ENCODE measurements at places on chromosomes 1 and 21.

DNA sequence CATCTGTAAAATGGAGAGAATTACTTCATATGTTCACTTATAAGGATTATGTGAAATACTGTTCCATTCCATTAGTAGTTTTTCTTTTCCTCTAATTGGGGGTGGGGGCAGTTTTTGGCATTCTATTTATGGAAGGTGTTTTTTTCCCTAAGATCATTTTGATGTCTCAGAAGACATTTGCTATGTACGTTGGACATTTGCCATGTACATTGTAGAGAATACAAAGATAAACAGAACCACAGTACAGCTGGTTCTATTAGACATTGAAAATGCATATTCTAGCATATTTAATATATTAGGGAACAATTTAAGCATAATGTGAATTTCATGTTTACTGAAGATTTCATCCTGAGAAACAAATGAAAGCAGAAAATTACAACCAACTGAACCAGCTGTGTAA is 98.5 kb downstream of the PTBP2 start:
- no peak for DNase-seq

- no peak for DNase-seq
Observed at GRCh38 chr1:7159116-7159781, 374.0 kb downstream of the CAMTA1 start.

- no peak for DNase-seq
Observed at GRCh38 chr1:185487936-185488335, 170.9 kb upstream of the IVNS1ABP start.

DNA sequence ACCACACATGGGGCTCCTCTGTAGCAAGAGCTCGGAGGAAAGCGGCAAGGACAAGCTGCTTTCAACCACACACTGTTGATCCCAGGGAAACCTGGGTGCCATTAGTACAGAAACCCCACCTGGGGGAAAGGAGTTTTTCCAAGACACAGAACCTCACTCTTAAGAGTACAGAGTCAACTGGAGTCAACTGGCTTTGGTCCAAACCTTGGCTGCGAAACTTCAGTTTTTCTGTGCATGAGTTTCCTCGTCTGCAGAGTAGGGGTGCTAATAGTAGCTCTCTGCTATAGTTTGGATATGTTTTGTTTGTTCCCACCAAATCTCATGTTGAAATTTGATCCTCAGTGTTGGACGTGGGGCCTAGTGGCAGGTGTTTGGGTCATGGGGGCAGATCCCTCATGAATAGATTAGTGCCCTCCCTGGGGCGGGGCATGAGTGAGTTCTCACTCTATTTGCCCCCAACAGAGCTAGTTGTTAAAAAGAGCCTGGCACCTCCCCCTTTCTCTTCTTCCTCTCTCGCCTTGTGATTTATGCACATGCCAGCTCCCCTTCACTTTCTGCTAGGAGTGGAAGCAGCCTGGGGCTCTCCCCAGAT is 161.1 kb downstream of the PIGK start:
- DNase-seq = no peak

DNA sequence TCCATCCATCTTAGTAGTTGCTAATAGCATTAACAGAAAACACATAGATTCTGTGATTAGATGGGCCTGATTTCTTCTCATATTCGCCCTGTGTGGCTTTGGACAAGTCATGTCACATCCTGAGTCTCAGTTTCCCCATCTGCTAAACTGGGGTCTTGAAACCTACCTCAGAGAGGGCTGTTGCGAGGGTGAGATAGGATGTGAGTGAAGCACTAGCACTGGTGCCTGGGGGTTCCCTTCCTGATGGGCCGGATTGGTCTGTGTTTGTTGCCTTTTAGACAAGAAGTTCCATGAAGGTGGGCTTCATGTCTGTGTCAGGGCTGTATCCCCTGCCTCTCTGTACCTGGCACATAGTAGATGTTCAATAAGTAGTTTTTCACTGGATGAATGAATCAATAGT is 3.5 kb upstream of the MAN1C1 start:
- no peak for DNase-seq

- no peak for DNase-seq
Observed at GRCh38 chr1:244341455-244342450, 110.0 kb downstream of the ADSS2 start.

DNA sequence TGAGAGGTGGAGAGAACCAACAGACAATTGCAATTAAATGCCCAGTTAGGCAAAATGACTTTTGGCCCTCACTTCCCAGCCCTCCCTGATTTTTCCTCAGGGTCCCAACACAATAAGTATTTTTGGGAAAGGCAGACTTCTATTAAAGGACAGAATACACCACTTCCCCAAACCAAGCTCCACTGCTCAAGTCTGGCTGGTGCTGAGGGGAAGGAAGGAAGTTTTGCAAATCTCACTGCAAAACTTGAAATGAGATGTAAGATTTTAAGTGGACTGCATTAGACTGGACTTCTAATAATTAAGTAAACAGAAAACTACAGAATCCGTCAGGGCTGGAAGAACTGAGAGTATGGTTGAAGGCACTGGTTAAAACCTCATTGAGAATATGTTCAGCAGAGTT is 32.2 kb upstream of the CD1D start:
- DNase-seq = no peak

GRCh38 chr1:234683861-234684632 is 74.1 kb upstream of the IRF2BP2 start:
- DNase-seq = no peak

- DNase-seq = no peak
Observed at GRCh38 chr1:23376890-23377811, 7.5 kb upstream of the ZNF436 start.

DNA sequence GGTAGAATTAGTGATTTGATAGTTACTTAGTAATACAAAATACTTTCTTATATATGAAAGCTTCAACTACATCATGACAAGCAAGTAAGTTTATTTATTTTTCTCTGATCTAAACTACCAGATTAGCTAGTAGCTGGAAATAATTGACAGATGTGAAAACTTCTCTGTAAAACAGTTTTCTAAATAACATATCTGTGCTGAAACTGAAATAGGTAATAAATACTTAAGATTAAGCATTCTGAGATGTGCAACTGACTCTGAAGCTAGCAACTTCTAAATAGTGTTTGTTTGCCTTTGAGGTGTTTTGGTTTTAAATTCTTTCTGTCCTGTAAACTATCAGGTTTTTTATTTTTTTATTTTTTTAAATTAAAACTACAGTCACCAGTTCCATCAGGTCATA is 18.5 kb upstream of the LHX8 start:
- no peak for DNase-seq

GRCh38 chr1:85857991-85858390 is 149.8 kb upstream of the ZNHIT6 start:
- no peak for DNase-seq

DNA sequence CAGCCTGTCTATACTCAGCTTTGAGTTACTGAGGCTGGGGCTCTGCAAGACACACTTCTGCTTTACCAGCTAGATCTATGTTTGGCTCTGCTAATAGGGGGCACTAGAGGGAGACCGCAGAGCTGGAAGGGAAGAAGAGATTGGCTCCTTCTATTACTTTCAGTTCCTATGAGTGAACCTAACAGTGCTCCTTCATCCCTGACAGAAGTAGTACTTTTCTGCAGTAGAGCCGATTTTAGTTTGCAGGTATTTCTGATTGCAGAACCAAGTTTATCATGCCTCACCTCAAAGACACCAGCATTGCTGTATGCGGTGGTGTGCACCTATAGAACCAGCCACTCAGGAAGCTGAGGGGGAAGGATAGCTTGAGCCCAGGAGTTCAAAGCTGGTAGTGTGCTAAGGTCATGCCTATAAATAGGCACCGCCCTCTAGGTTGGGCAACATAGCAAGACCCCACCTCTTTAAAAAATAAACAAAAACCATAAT is 5.7 kb upstream of the ZDHHC18 start:
- DNase-seq = no peak

GRCh38 chr1:169295846-169296245 is 71.8 kb downstream of the NME7 start:
- DNase-seq = no peak

- DNase-seq = no peak
Observed at GRCh38 chr1:111988743-111989453, 570 bp downstream of the KCND3 start.

- DNase-seq = no peak
Observed at GRCh38 chr1:9294910-9295636, 2.4 kb downstream of the SPSB1 start.

- DNase-seq = no peak
Observed at GRCh38 chr1:109488696-109489095, 5.0 kb downstream of the ATXN7L2 start.

DNA sequence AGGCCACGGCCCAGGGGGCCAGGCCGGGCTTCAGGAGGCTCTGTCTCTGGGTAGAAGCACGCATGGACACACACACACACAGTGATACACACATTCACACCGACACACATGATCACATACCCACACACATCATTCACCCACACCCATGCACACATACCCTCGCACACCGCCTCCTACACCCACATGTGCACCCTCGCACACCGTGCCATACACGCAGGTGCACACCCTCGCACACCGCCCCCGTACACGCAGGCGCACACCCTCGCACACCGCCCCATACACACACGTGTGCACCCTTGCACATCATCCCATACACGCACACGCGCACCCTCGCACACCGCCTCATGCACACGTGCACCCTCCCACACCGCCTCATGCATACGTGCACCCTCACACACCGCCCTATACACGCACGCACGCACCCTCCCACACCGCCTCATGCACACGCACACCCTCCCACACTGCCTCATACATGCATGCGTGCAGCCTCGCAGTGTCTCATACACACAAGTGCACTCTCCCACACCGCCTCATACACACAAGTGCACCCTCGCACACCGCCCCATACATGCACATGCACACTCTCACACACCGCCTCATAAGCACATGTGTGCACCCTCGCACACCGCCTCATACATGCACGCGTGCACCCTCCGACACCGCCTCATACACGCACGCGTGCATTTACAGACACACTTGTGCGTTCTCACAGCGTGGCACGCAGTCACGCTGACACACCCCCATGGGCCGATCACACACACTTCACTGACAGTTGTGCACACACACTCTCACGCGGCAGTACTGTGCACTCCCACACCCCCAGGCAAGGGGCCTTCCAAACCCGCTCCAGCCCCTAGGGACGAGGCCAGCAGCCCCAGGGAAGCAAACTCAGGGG is 128.1 kb downstream of the SIK1 start:
- no peak for DNase-seq

- DNase-seq = no peak
Observed at GRCh38 chr1:244846653-244847052, 11.2 kb downstream of the COX20 start.

DNA sequence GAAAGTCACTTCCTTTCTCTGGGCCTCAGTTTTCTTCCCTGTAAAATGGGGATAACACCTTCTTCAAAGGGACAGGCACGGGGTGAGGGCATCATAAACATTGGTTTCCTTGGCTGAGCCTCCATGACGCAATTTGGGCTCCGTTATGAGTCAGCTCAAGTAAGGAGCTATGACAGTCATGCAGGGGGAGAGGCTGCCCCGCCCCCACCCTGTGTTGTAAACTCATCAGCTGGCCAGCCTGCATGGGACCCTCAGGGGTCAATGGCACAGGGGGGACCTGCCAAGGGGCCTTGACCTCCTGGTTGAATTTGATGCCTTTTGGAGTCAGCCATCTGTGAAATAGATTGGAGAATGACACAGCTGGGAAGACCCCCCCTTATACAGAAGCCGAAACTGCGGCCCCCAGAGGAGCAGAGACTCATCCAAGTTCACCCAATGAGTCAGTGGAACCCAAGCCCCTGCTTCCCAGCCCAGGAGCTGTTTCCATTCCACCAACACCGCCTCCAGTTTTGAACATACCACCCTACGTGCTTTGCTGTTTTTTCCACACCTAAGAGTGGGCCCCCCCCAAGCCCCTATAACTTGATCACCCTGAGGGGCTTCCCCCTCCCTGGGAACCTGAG is 36.8 kb upstream of the RUNX3 start:
- DNase-seq = peak; percentile 81

GRCh38 chr1:111101854-111102642 is 37.8 kb downstream of the DRAM2 start:
- no peak for DNase-seq

- DNase-seq = no peak
Observed at GRCh38 chr1:222910699-222911098, 95.9 kb downstream of the DISP1 start.

GRCh38 chr1:67274623-67275325 is 32.9 kb upstream of the IL12RB2 start:
- peak; percentile 6 for DNase-seq

DNA sequence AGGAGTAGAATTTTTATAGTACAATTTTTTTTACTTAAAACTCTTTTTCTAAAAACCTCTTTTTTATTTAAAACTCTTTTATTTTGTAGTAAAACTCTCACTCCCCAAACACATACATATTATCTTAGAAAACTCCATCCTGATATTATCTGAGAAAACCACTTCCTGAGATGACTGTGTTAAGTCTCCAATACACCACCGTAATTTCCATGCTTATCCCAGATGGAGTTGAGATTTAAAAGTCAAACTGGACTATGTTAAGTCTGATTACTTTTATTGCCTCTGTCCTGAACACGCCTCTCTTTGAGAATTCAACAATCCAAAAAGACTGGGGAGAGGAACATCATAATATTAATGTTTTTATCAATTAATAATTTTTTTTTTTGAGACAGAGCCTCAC is 3.7 kb downstream of the SEC16B start:
- no peak for DNase-seq

DNA sequence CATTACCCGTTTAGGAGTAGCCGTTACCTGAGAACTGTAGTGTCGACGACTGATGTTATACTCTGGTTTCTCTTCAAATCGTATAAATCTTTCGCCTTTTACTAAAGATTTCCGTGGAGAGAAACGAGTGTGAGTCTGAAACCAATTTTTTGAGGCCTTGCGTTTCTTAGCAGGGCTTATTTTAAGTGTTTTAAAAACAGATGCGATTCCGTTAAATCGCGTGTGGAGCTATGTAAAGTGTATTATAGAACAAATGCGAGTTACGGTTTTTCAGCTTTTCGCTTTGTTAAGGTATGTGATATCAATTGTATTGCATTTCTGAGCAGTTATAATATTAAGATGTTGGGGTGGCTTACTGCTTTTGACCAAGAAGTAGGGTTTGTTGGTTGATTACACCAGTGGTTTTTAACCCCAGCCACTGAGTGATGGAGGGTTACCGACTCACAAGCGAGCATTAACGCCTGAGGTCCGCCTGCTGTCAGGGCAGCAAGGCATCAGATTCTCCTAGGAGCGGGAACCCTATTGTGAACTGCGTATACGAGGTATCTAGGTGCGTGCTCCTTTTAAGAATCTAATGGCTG is 18.0 kb downstream of the KIAA2013 start:
- DNase-seq = peak; percentile 71

DNA sequence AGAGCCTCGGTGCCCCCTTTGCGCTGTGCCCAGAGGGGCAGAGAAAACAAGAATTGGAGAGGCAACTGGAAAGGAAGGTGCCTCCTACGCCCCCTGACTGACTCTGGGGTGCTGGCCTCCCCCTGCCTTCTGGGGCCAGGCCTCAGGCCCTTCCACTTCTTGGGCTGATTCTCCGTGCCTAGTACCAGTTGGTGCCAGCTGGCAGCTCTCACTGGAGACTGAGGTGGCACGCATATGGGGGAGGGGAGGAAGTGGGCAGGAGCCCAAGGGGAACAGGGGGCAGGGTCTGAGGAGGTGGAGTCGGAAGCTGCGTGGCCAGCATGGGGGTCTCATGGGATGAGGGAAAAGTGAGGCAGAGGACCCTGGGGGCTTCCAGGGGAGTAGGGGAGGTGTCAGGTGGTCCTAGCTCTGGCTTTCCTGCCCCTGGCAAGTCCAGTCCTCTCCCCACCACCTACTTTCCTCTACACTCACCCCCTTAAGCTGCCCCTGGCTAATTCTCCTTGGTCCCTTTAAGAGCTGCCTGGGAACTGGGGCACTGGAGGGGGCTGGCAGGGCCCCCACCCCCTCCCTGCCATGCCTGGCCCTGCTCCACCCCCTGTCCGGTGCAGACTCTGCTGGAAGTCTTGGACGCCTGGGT is 6.5 kb upstream of the SEMA4A start:
- DNase-seq = no peak
